Fibroblast of skin of left quadriceps (primary cell): ENCODE measurements at places on chromosomes 7 and 10.

- DNase-seq = no peak
Observed at GRCh38 chr10:92291616-92291865, 574 bp downstream of the MARCHF5 start.

- no peak for DNase-seq
Observed at GRCh38 chr10:56507033-56507432, 146.0 kb upstream of the ZWINT start.

GRCh38 chr10:22022257-22023032 is 18.9 kb upstream of the DNAJC1 start:
- no peak for DNase-seq

DNA sequence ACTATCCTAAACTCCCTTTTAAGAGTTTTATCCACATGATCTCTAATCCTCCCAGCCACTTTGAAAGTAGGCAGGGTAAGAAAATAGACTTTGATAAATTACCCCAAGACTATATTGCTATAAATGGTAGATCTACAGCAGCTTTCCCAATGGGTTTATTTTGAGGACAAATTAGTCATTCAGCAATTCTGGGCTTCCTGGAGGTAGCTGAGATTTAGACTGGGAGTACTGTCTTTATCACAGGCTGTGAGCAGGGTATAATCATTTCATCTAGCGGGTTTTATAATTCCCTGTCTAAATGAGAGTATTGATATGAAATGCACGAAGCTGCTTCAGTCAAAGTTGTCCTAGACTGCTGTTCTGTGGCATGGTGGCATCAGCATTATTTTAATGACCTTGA is 279.4 kb downstream of the SORCS3 start:
- no peak for DNase-seq

GRCh38 chr10:118522791-118523498 is 72.5 kb downstream of the PRLHR start:
- no peak for DNase-seq

- peak; percentile 60 for DNase-seq
Observed at GRCh38 chr10:44619975-44620374, 235.1 kb upstream of the CXCL12 start.

GRCh38 chr10:62018131-62018911 is 116.8 kb downstream of the ARID5B start:
- no peak for DNase-seq

GRCh38 chr7:44073664-44074348 is 8.4 kb upstream of the PGAM2 start:
- DNase-seq = no peak

DNA sequence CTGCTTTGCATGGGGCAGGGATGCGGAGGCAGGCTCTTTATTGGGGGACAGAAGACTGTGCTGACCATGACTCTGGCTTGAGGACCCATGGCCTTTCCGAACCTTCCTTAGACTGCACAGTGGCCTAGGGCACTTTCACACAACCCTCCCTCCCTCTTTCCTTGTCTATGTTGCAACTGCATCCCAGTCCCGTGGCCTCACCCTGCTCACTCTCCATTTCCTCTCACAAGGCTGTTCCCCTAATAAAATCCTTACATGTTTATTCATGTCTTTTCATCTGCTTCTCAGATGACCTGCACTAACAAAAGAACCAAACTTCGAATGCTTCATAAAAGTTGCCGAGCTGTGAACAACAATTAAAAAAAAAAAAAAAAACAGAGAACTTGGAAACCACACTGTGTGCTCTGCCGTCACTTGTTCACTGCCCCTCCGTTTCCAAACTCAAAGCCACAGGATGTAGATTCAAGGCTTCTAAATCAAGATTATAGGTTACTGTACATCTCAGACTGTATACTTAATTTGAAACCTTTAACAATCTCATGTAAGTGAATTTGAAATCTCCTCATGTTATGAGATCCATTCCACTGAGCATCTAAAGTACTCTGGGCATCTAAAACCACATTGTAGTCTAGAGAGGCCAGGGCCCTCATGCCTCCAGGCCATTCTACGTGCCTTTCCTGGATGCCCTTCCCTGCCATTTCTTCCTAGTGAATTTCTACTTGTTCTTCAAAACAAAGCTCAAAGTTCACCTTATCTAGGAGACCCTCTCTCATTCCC is 265.9 kb downstream of the SNX13 start:
- no peak for DNase-seq

DNA sequence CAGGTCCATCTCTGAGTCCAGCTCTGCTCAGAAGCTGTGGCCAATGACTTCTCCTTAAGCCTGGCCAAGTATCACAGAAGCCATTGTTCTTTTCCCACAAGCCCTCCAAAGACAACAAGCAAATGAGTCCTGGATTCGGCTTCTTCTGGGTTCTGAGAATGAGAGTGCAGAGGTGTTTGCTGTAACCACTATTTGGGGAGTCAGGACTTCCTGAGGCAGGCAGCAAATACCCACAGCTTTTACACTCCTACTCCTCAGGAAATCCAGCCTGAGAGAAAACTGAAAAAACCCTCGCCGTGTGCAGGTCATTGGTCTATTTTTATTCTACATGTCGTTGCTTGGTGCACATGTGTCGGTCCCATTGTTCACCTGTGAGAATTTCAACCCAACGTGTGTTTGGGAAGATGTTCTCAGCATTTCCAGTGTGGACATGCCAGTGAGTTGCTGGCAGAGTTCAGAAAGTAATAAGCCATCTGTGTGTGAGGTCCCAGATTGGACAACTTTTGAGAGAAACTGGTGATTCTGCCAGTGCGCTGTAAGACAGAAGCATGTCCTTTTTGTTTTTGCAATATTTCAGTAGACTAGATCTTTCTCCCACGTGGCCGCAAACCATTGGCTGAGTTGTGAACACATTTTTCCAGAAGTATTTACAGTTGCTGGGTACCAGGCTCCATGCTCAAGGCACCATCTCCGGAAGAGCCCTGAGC is 121.6 kb upstream of the LYZL2 start:
- DNase-seq = no peak

- no peak for DNase-seq
Observed at GRCh38 chr7:96481796-96482195, 159.9 kb upstream of the SLC25A13 start.

DNA sequence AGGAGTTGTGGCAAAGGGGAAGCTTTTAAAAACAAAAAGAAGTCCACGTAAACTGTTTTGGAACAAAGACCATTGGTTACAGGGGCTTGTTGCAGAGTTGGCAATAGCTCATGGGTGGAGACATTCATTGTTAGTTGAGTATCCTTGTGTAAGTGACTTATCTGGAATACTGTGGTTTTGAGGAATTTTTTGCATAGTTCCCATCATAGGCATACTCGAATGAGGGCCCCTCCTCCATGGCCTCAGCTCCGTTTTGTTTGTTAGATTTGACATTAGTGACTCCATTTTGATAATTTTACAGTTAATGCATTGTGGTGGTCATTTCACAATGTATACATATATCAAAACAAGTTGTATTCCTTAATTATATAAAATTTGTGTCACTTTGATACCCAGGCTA is 12.8 kb upstream of the SMKR1 start:
- DNase-seq = peak; percentile 66

GRCh38 chr10:79411546-79412495 is 33.6 kb downstream of the ZCCHC24 start:
- no peak for DNase-seq

GRCh38 chr7:93203496-93203895 is 22.8 kb downstream of the HEPACAM2 start:
- no peak for DNase-seq

DNA sequence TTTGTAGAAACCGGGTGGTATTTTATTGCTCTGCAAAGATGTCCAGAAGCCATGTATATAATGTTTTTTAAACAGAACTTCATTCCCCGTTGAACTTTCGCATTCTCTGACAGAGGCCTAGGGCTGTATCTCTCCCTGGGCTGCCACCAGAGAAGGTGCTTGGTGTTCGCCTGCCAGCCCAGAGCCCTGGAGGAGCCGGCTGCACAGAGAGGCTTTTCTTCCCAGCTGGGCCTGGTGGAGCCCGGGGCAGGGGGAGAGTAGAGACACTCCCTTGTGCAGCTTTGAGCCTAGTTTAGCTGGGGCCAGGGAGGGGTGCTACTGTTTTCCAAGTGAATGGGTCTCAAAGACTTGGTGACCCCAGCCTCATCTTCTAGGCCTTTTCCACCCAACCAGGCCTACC is 13.6 kb upstream of the TRIM8 start:
- no peak for DNase-seq

DNA sequence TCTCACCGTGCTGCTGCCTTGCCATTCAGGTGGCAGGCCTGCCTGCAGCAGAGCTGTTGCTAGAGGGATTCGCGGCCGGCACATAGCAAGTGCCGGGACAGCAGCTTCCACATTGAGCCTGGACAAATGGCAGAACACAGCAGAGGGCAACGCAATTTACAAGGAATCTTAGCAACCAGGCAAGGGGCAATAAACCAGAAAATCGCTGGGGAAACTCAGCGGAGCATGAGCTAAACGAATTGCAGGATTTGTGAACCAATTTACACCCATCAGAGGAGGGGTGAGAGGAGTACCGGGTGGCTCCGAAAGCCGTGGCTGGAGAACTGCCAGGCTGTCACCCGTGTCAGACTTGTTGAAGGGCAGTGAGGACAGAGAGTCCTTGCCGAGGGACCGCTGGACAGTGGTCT is 58.6 kb upstream of the LOXL4 start:
- no peak for DNase-seq
